ENCODE measurements at places on chromosomes 2 and 18.

DNA sequence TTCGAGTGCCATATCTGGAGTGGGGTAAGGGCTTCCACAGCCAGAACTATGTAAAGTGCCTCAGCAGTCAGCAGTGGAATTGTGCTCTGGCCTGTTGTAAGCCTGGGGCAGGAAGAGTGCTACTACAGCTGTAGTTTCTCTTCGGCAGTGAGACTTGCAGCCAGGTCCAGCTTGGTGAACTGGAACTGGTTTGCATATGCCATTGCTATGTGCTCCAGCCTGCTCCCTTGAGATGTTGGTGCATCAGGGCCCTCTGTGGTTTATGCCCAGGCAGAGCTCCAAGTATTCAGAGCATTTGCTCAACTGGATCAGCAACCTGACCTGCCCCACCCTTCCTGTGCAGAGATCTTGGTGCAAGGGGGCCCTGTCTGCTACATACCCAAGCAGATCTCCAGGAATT, 47.8 kb downstream of the ZNF804A start:
- H3K4me3 ChIP-seq = no peak overlapping the region
- no peak for DNase-seq
- no peak overlapping the region for H3K27ac ChIP-seq
- no peaks in the 10 kb centered on the region for H3K4me1 ChIP-seq
- no peaks in the 10 kb centered on the region for H3K36me3 ChIP-seq

- H3K4me3 ChIP-seq = no peak overlapping the region
- H3K27me3 ChIP-seq = peaks cover 3% of the 10 kb centered on the region
Measured at GRCh38 chr2:217956586-217957457, 46.0 kb downstream of the TNS1 start.

DNA sequence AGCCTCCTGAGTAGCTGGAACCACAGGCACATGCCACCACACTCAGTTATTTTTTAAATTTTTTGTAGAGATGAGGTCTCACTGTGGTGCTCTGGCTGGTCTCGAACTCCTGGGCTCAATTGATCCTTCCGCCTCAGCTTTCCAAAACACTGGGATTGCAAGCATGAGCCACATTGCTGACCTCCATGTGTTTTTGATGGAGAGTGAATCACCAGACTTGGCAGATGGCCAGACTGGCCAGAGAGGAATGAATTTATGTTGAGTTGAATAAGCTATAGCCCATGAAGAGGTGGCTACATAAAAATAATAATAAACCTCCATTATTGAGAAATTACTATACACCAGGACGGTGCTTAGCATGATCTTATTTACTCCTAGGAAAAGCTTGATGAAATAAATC, 91.5 kb downstream of the MREG start:
- H3K27me3 ChIP-seq = peaks cover 14% of the 10 kb centered on the region
- H3K4me1 ChIP-seq = peaks cover 23% of the 10 kb centered on the region
- H3K4me3 ChIP-seq = no peak overlapping the region
- H3K36me3 ChIP-seq = no peaks in the 10 kb centered on the region
- H3K27ac ChIP-seq = no peak overlapping the region

DNA sequence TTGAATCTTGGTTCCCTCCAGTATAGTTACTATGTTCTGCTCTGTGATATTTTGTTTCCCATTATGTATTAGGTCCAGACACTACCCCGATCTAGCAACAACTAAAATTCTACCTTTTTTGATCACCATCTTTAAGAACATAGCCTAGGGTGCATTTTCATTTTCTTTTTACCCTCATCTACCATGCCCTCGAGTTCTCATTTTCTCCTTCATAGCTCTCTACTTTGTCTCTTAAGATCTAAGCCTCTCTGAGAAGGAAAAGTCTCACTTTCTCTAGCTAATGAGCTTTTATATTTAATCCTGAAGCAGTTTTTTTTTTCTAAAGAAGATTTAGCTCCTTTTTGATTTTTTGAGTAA, 1089.4 kb upstream of the SLC39A10 start:
- H3K27me3 ChIP-seq = no peaks in the 10 kb centered on the region
- peaks cover 5% of the 10 kb centered on the region for H3K4me1 ChIP-seq
- DNase-seq = no peak
- no peak overlapping the region for H3K27ac ChIP-seq
- H3K36me3 ChIP-seq = no peaks in the 10 kb centered on the region
- H3K4me3 ChIP-seq = no peak overlapping the region

DNA sequence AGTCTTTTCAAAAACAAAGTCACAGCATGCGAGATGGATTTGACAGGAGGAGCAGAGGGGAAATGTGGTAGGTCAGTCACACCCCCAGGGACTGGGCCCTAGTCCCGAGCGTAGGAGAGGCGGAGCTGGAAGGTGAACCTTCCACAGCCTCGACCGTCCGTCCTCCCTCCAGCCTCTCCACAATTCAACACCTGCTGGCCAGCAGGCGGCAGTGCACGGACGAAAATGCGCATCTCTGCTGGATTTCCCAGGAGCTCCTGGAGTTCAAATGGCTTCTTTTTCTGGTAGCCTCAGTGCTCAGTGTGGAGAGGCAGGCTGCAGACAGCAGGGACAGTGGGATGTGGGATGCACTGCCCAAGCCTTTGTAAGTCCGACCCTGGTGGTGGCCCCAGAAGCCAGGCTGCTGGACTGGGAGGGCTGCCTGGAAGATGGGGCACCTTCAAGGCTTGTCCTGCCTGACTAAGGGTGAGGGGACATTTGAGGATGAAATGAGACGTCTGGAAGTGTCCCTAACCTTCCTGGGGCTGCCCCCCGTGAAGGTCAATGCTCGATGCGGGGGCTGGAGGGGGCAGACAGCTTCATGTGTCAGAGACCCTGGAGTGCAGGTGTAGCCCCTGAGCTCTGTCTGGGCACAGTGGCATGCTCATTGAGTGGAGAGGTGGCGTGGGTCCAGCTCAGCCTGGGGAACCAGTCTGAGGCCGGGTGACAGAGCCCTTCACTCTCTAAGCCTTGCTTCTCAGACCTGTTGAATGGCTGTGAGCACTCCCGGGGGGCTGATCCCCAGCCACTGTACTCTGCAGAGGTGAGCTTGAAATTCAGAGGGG, 189.5 kb downstream of the TFCP2L1 start:
- no peak overlapping the region for H3K27ac ChIP-seq
- H3K4me1 ChIP-seq = no peaks in the 10 kb centered on the region
- no peak overlapping the region for H3K4me3 ChIP-seq
- H3K36me3 ChIP-seq = no peaks in the 10 kb centered on the region
- no peak for DNase-seq
- H3K27me3 ChIP-seq = peaks cover 7% of the 10 kb centered on the region

DNA sequence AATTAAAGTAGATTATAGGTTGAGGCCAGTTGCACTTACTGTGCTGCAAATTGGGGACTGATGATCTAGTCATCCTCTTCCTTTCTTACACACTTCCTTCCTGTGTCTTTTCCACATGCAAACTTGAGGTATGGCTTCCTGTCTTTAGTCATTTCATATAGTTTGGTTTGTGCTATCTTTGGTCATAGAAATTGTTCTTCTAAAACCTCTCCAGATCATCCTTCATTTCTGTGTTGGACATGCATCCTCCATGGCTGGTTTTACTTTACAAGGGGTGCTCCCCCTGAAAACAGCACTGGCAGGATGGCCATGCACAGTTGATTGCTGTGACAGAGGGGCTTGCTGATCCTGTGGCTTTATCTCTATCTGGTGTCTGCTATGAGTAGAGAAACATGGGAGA, 36.5 kb downstream of the MGAT5 start:
- peak; percentile 63 for DNase-seq
- H3K4me1 ChIP-seq = peaks cover 23% of the 10 kb centered on the region
- peaks cover 17% of the 10 kb centered on the region for H3K27me3 ChIP-seq
- no peak overlapping the region for H3K4me3 ChIP-seq
- H3K27ac ChIP-seq = no peak overlapping the region

DNA sequence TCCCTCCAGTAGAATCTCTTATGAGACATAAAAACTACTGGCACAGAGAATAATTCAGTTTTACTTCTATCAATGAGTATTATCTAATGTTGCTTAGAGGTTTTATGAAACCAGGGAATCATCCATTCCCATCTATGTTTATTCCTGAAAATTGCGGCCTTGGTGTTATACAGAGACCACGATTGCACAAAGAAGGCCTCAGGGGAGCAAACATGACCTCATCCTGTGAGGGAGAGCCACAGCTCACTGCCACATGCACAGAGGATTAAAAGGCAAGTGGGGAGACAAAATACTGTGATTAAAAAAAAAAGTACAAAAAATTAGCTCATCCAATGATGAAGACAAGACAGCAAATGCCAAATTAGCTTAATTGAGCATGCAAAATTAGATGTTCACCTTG, 111.8 kb upstream of the SLC35G4 start:
- H3K4me1 ChIP-seq = no peaks in the 10 kb centered on the region
- DNase-seq = no peak
- no peaks in the 10 kb centered on the region for H3K36me3 ChIP-seq
- H3K27me3 ChIP-seq = peaks cover 2% of the 10 kb centered on the region

DNA sequence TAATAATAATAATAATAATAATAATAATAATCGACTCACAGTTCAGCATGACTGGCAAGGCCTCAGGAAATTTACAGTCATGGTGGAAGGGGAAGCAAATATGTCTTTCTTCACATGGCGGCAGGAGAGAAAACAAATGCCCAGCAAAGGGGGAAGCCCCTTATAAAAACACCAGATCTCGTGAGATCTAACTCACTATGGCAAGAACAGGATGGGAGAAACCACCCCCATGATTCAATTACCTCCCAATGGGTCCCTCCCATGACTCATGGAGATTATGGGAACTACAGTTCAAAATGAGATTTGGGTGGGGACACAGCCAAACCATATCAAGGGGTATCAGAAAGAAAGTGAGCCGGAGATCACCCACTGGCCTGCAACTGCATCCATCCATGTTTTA, 40.5 kb upstream of the PAPOLG start:
- H3K4me3 ChIP-seq = no peak overlapping the region
- H3K4me1 ChIP-seq = no peaks in the 10 kb centered on the region
- no peak overlapping the region for H3K27ac ChIP-seq
- H3K27me3 ChIP-seq = no peaks in the 10 kb centered on the region

- no peaks in the 10 kb centered on the region for H3K27me3 ChIP-seq
- no peak for DNase-seq
- no peaks in the 10 kb centered on the region for H3K36me3 ChIP-seq
- H3K4me1 ChIP-seq = no peaks in the 10 kb centered on the region
Measured at GRCh38 chr18:26963292-26963691, 97.8 kb upstream of the AQP4 start.

- peak; percentile 83 for DNase-seq
- H3K27ac ChIP-seq = peak overlapping the region; percentile 84
- peak overlapping the region; percentile 2 for H3K4me3 ChIP-seq
- H3K4me1 ChIP-seq = peaks cover 84% of the 10 kb centered on the region
Measured at GRCh38 chr2:136135921-136136906, 18.3 kb upstream of the CXCR4 start.

GRCh38 chr2:154849482-154849881, 151.0 kb downstream of the KCNJ3 start:
- H3K27ac ChIP-seq = no peak overlapping the region
- H3K36me3 ChIP-seq = no peaks in the 10 kb centered on the region
- no peaks in the 10 kb centered on the region for H3K27me3 ChIP-seq
- DNase-seq = no peak

GRCh38 chr2:20052861-20053281, 1.4 kb upstream of the LAPTM4A start:
- H3K36me3 ChIP-seq = no peaks in the 10 kb centered on the region
- H3K27ac ChIP-seq = no peak overlapping the region
